ENCODE measurements at places on chromosomes 16 and 17.

DNA sequence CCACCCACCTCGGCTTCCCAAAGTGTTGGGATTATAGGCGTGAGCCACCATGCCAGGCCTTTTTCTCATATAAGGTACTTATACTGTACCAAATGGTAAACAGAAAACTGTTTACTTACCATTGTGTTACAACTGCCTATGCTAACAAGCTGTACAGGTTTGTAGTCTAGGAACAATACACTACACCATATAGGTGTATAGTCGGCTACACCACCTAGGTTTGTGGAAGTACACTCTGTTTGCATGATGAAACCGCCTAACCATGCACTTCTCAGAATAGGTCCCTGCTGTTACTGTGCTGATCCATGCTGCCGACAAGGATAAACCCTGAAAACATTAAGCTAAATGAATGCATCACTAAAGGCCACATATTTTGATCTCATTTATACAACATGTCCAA is 18.9 kb downstream of the DNAJA2 start:
- DNase-seq = no peak

DNA sequence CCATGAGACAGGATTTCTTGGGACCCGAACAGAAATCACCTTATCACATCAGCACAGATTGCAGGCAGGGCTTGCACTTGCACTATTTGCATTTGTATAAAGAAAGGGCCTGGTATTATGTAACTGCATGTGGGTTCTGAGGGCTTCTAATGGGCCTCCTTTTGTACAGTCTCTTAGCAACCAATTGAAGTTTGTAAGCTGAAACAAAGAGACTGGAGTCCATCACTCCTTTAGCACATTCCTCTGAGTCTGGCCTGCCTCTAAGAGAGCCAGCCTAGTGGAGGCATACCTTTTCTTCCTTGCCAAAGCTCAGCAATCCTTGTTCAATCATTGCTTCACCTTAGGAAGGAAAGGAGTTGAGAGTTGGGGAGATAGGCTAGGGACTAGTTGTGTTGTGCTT is 387.1 kb downstream of the XYLT1 start:
- DNase-seq = no peak

- DNase-seq = no peak
Observed at GRCh38 chr16:84040823-84041820, 1.5 kb downstream of the SLC38A8 start.

GRCh38 chr17:31758646-31759045 is 100.4 kb downstream of the COPRS start:
- DNase-seq = no peak

DNA sequence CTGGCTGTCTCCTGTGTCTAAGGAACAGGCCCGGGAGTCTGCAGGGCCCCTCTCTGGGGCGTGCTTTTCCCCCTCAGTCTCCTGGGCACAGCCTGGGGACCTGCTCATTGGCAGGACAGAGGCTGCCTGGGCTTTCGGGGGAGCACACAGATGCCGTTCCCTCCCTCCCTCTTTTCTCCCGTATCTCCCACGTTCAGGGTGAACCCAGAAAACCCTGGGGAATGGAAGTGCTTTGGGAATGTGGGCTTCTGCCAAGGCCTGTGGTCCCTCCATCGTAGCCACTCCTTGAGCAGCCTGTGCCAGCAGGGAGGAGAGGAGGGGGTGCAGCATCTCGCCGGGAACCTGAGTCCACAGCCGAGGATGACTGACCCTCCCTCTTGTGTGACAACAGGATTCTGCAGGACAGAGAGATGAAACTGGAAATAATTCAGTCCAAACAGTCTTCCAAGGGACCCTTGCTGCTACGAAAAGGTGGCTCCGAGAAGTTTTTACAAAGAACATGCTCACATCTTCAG is 52.0 kb downstream of the RNF213 start:
- no peak for DNase-seq

GRCh38 chr16:57977418-57978069 is 6.6 kb upstream of the CNGB1 start:
- DNase-seq = no peak

DNA sequence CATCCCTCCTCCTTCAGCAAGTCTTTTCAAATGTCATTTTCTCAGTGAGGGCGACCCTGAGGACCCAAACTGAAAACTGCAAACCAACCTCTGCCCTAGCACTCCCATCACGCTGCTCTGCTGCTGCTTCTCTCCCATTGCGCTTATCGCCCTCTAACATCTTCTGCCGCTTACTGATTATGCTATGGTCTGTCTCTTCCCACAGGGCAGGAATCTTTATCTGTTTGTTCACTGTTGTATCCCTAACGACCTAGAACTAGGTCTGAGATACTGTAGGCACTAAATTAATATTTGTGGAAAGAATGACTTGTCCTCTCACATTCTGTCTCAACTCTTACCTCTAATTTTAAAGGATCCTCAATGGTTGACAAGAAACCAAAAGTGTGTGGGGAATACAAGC is 12.5 kb downstream of the ZSCAN32 start:
- no peak for DNase-seq

GRCh38 chr16:68995011-68995504 is 110.4 kb upstream of the HAS3 start:
- no peak for DNase-seq

- no peak for DNase-seq
Observed at GRCh38 chr17:30920282-30920681, 1.5 kb upstream of the ADAP2 start.

- DNase-seq = no peak
Observed at GRCh38 chr17:80126449-80126715, 20.5 kb downstream of the EIF4A3 start.

- DNase-seq = no peak
Observed at GRCh38 chr16:66516509-66516807, 33.5 kb downstream of the TK2 start.

DNA sequence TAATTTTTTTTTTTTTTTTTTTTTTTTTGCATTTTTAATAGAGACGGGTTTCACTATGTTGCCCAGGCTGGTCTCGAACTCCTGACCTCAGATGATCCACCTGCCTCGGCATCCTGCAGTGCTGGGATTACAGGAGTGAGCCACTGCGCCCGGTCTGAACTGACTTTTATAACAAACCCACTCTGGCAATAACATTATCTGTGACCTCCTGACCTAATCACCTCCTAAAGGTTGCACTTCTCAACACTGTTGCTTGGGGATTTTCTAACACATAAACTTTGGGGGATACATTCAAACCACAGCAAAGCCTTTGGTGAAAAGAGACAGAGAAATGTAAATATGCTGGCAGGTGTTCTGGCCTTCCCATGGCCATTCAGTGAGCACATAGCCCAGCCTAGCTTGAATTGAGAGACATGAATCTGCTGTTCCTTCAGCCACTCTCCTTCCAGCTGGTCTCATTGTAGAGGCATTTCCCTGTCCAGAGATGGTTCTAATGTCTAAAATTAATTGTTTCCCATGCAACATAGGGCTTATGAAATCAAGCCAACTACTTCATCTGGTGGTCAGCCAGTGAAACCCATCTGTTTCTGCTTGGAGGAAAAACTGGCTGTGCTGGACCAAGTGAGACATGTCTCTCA is 28.3 kb downstream of the LYRM1 start:
- DNase-seq = no peak

DNA sequence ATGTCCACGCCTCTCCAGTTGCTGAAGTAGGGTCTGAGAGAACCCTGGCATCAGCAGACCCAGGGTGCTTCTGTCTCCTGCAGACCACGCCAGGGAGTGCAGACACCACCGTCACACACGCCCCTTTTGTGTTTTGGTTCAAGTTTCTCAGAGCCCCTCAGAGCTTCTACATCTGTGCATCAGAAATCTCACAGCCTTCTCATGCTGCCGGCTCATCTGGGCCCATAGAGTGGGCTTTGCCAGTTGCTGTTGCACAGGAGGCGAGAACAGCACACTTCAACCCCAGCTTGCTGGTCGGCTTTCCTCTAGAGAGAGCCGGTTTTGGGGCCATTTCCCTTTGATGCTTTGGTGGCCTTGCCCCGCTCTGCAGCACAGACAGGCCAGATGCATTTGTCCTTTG is 60.9 kb downstream of the PDPK1 start:
- no peak for DNase-seq

DNA sequence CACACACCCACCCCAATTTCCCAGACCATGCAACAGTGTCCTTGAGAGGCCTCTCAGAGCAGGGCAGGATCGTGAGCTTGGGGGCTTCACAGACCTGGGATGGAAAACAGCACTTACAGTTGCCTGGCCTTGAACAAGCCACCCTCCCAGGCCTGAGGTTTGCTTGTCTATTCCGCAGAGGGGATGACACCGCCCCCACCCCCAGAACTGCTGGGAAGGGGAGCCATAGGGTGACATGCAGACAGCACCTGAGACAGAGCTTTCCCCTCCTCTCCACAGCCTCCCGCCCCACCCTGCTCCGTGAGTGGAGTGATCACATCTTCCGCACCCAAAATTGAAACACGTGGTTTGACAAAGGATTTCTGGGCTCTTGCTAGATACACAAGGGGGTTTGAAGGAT is 131.5 kb upstream of the TNRC6C start:
- no peak for DNase-seq

DNA sequence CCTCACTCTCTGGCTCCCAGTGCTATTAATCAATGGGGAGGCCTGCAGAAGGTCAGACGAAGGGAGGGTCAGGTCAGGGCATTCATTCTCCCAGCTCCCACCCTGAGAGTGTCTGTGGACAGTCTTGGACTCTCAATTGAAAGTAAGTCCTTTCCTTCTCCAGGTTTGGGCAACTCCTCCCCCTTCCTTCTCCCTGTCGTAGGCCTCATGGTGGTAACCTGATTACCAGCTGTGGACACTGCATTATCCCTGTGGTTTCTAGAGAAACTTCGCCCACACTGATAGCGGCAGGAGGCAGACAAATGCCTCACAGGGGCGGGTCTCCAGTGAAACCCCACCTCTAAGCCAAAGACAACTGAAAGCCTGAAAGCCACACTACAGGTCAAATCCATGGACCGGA is 57.7 kb upstream of the SLC25A19 start:
- no peak for DNase-seq

- no peak for DNase-seq
Observed at GRCh38 chr17:35214631-35215273, 20.6 kb upstream of the SLC35G3 start.

All from esophagus squamous epithelium (tissue), 5 donors.